Stimulated activated CD4-positive, alpha-beta T cell treated with anti-CD3 and anti-CD28 coated beads, Interleukin-4, amount 100 ng/mL, for 4 hours (primary cell): ENCODE measurements at places on chromosomes 4 and X.

DNA sequence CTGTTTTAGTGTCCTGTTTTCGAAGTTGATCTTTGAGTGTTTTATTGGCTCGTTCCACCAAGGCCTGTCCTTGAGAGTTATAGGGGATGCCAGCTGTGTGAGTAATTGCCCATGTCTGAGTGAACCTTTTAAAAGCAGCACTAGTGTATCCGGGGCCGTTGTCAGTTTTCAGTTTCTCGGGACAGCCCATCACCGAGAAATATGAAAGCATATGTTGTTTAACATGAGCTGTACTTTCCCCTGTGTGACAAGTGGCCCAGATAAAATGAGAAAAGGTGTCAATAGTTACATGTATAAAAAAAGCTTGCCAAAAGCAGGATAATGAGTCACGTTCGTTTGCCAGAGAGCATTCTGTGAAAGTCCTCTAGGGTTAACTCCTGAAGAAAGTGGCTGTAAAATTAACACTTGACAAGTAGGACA lies 48.6 kb upstream of the RASSF6 start:
- no peak for DNase-seq

DNA sequence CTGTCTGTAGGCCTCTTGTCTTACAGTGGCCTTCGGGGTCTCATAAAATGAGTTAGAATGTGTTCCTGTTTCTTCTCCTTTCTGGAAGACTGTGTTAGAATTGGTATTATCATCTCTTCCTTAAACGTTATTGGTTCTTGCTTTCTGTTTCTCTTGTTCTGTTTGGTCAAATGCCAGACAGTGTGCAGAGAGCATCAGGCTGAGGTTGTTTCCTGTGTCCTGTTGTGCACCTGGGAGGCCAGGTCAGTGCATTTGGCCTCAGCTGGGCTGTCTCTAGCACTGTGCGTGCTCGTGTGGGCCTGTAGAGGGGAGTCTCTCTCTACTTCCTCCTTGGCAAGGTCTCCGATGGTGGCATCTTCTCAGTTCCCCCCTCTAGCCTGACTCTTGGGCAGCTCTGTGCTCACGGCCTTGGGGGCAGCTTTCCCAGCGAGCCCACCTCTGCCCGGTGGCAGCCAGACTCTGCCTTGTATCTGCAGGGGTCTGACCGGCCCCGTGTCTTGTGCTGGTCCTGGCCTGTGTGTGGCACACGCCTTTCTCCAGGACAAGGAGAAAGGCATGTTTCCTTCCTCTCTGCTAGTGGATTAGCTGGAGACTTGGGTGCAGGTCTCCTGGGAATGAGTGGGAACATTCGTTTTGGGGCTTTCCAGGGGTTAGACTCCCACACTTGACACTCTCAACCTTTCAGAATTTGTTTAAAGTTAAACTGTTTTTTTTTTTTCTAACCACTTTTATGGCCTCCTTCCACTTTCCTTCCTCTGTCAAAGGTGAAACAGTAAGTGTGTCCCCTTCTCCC lies 62.3 kb downstream of the FAM193A start:
- no peak for DNase-seq

DNA sequence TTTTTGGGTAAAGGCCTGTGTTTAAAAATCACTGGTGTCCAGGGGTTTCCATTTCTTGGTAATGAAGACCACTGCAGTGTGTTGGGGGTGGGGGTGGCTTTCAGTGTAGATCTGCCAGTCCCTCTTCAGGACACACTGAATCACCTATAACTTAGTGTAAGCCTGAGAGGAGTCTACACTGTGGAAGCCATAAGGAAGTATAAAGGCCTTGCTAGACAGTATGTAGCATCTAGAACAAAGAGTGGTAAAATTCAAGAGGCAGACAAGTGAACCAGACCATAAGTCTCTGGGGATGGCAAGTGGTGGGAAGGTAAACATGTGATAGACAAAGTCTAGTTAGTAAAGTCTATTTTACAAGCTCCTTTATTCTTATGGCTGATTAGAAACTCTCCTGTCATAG lies 191.8 kb downstream of the CCNG2 start:
- no peak for DNase-seq

- DNase-seq: no peak
Measured at GRCh38 chrX:131316260-131316659, 27.2 kb upstream of the IGSF1 start.

GRCh38 chr4:37978248-37978924 lies 18.2 kb downstream of the PTTG2 start:
- no peak for DNase-seq

DNA sequence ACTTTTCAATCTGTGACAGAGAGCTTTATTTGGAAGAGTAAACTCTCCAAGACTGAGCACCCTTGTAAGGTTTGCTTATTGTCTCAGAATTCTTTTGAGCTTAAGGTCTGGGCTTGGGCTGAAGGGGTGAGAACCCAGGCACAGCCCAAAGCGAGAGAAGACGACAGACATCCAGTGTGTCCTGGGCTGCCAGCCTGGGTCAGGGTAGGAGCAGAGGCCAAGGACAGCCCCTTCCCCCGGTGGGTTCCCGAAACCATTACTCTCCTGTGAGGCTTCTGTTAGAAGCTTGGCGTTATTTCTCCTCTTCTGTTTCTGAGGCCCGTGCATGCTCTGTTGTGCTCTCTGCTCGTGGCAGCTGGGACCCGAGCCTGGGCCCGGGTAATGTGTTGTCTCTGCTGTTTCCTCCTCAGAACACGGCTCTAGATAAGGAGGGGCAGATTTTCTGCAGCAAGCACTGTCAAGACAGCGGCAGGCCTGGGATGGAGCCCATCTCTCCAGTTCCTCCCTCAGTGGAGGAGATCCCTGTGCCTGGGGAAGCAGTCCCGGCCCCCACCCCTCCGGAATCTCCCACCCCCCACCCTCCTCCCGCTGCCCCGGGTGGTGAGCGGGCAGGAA lies 177.5 kb downstream of the DCLK2 start:
- no peak for DNase-seq

DNA sequence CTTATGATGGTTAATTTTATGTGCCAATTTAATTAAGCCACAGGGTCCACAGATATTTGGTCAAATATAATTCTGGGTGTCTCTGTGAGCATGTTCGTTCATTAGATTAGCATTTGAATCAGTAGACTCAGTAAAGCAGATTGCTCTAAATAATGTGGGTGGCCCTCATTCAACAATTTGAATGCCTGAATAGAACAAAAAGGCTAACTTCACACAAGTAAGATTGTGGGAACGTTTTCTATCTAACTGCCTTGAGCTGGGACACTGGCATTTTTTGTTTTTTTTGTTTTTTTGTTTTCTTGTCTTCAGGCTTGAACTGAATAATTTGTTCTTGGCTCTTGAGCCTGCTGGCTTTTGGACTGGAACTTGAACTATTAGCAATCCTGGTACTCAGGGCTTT lies 292.4 kb upstream of the SPANXN4 start:
- DNase-seq: no peak

- DNase-seq: no peak
Measured at GRCh38 chrX:28180096-28180495, 198.8 kb upstream of the DCAF8L1 start.

DNA sequence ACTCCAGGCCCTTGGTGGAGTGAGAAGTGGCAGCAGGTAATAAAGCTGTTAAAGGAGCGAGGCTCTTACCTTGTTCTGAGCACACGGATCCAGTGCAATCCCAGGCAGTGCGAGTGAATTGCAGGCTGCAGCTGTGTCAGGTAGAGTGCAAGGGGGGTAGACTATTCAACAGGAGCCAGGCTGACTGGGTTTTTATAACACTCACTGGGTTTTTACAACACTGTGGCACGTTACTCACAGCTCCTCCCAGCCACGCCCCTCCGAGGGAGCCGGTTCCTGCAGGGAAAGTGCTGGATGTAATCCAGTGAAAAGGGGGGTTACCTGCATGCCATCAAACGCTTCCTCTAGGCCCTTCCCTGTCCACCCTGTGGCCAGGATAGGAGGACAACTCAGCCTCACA lies 358 bp downstream of the FGFBP1 start:
- no peak for DNase-seq

DNA sequence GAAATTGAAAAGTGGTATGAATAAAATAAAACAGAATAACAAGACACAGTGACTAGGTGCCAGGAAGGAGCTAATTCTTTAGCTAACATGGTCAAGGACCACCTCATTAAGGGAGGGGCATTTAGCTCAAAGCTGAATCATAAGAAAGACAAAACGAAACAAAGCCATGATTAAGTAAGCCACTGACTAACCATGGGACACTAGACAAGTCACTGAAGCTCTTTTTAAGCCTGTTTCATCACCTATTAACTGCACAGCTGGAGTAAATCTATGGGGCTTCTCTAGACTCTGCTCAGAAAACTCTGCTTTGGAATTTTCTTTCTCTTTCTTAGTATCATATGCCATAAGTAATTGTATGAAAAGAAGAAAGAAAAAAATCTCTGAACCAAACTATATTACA lies 49.8 kb upstream of the C1QTNF7 start:
- DNase-seq: no peak

DNA sequence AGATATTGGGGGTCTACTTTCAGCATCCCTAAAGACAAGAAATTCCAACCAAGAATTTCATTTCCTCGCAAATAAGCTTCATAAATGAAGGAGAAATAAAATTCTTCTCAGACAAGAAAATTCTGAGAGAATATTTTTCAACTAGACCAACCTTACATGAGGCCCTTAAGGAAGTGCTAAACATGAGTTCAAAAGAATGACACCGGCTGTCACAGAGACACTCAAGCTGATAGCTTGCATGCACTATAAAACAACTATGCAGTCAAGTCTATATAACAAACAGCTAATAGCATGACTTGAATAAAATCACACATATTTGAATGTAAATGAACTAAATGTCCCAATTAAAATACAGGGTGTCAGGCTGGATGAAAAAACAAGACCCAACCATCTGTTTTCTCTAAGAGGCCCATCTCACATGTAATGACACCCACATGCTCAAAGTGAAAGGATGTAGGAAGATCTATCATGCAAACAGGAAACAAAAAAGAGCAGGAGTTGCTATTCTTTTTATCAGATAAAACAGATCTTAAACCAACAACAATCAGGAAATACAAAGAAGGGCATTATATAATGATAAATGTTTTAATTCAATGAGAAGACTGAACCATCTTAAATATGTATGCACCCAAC lies 27.2 kb downstream of the FAAH2 start:
- DNase-seq: no peak
